ENCODE measurements at places on chromosomes 1 and 21.
A peak's percentile ranks its signal among the peaks of the same experiment; 100 is the strongest.

DNA sequence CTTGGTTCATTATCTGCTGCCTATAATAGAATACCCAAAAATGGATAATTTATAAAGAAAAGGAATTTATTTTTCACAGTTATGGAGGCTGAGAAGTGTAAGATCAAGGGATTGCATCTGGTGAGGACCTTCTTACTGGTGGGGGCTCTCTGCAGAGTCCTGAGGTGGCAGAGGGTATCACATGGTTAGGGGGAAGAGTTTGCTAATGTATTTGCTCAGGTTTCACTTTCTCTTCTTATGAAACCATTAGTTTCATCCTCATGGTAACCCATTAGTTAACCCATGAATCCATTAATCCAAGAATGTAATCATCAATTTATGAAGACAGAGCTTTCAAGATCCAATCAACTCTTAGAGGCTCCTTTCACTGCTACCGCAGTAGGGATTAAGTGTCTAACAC, 120.6 kb downstream of the DNM3 start:
- no peak for DNase-seq

GRCh38 chr1:241423541-241424479, 66.8 kb upstream of the RGS7 start:
- no peak for DNase-seq

GRCh38 chr1:204831186-204831585, 39.5 kb upstream of the NFASC start:
- no peak for DNase-seq

GRCh38 chr1:156281693-156282478, 739 bp downstream of the SMG5 start:
- no peak for DNase-seq

GRCh38 chr1:183323849-183324683, 94.1 kb downstream of the NMNAT2 start:
- DNase-seq: no peak

DNA sequence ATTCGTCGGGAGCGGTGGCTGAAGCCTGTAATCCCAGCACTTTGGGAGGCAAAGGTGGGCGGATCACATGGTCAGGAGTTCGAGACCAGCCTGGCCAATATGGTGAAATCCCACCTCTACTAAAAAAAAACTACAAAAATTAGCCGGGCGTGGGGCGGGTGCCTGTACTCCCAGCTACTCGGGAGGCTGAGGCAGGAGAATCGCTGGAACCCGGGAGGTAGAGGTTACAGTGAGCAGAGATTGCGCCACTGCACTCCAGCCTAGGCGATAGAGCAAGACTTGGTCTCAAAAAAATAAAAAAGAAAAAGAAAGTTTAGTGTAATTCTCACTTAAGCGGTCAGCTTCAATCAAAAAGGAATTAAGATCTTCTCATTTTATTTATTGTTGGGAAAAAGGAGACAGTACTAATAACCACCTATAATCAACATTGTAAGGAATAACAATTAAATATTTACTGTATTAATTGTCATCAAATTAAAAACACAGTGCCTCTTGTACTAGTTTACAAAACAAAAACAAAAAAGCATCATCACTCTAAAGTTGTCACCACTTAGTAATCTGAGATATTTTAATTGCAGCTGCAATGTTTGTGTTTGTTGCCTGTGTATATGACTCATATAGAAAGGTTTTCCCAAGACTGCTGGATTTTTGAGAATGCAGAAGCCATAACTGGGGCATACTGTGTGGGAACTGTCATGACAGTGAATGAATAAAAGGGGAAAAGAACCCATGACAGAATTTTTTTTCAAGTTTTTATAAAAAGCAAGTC, 3.7 kb downstream of the FBXO42 start:
- no peak for DNase-seq

DNA sequence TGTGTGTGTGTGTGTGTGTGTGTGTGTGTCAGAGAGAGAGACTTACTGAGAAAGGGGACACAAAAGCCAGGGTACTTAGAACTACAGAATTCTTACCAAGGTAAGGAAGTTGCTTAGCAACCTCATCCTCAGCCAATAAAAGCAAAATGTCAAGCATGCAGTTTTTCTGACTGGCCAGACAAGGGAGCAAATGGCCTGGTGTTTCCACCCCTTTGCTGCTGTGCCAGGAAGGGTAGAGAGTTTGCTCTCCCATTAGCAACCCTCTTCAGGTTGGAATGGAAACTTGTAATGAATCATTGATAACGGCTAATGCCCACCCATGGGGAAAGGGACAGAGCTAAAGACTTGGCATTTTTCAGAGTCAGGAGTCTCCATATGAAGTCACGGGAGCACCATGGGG, 10.6 kb downstream of the RXRG start:
- no peak for DNase-seq

GRCh38 chr1:228544021-228544850, 57.1 kb downstream of the RNF187 start:
- DNase-seq: no peak

- DNase-seq: no peak
Observed at GRCh38 chr21:45874716-45875415, 106.7 kb upstream of the COL6A1 start.

DNA sequence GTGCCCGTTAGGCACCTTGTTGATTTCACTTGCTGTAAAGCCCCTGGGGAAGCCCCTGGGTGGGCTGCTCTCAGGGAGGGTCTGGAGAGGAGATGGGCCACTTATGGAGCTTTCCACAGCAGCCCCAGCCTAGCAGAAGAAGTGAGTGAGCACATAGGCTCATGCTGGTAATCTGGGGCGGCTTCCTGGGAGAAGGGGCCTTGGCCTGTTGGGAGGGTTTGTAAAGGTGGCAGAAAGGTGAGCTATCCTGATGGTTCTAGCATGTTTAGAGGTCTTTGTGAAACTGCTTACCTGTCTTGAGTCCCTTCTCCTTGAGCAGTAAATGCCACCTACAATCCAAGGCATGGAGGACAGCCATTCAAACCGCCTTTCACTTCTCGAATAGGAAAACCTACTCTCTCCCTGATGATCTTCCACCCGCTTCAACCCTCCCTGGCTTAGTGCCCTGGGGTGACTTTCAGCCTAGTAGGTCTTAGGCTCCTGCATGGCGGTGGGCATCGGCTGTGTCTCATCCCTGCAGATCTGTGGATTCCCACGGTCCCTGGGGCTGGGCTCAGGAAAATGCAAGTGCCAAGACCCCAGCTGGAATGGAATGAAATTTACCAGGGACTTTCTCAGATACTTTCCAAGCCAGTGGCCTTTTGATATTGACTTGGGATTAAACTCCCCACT, 87.6 kb upstream of the SELENON start:
- no peak for DNase-seq

GRCh38 chr1:30325085-30325935, 398.1 kb downstream of the MATN1 start:
- no peak for DNase-seq

DNA sequence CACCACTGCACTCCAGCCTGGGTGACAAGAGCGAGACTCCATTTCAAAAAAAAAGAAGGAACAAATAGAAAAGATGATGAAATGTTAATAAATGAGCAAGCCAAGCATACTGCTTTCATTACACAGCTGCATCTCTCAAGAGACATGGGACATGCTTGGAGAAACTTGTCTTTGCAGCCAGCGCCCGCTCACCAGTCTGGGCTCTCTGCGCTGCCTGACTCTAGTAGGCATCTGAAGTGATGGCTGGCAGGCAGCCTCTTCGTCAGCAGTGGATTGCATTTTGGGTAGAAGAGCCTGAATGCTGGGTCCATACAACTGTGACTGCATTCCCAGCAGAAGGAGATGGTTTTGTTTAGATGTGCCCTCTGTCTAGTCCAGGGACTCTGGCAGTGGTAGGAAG, 48.0 kb downstream of the IL6R start:
- no peak for DNase-seq

DNA sequence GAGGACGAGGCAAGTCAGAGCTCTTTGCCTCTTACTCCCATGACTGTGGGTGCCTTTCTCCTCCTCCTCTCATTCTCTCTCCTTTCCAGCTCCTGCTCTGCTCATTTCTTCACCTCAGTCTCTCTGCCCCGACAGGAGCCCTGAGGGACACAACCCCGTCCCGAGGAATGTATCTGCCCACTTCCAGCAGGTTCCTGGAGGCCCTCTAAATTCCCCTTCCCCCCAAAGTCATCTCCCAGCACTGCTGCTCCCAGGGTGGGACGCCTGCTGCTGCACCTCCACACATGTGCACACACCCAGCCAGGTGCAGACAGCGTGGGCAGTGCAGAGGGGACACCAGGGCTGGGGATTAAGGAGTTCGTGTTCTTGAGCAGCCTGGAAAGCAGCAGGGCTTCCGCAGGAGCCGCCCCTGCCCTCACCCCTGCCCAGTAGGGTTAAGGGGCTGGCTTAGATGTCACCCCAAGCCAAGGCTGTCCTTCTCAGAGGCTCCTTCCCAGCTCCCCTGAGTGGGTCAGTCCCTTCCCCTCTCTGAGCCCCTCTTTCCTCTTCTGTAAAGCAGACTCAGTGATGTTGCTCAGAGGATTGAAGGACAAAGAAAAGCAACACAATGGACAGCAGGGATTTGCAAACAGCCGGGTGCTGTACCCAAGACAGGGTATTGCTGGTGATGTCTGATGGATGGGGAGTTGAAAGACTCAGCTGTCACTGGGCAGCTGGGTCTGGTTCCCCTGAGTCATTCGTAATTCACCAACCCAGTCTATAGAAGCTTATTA, 346.0 kb downstream of the MATN1 start:
- no peak for DNase-seq

- DNase-seq: no peak
Observed at GRCh38 chr1:225963735-225964530, 22.9 kb upstream of the LEFTY2 start.

GRCh38 chr1:167158111-167158812, 62.4 kb upstream of the POU2F1 start:
- no peak for DNase-seq

DNA sequence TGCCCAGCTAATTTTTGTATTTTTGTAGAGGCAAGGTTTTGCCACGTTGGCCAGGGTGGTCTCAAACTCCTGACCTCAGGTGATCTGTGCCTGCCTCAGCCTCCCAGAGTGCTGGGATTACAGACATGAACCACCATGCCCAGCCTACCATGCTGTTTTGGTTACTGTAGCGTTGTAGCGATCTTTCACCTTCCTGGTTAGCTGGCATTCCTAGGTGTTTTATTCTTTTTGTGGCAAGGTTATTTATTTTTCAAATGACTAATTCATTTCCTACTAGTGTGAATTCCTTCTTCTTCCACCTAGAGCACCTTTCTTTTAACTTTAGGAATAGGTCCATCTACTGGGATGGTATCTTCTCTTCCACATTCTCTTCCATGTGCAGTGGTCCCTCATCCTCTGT, 29.3 kb downstream of the TMEM200B start:
- no peak for DNase-seq

DNA sequence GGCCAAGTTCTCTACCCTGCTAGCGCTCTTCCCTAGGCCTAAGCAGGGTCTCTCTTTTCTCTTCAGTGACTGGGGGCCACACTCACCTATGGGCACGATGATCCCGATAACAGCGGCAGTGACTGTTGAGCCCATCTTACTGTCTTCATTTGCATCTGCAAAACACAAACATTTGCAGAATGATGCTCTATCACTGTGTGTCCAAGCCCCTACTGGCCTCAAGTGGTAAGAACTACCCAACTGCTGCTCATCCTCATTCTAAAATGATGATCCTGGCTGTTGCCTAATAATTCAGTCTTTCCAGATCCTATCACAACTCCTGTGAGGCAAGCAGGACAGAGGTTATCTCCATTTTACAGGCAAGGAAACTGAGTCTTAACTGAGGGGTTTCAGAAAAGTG, 16.7 kb upstream of the MAGOH start:
- DNase-seq: no peak

- DNase-seq: no peak
Observed at GRCh38 chr1:22471078-22471477, 19.4 kb downstream of the ZBTB40 start.

DNA sequence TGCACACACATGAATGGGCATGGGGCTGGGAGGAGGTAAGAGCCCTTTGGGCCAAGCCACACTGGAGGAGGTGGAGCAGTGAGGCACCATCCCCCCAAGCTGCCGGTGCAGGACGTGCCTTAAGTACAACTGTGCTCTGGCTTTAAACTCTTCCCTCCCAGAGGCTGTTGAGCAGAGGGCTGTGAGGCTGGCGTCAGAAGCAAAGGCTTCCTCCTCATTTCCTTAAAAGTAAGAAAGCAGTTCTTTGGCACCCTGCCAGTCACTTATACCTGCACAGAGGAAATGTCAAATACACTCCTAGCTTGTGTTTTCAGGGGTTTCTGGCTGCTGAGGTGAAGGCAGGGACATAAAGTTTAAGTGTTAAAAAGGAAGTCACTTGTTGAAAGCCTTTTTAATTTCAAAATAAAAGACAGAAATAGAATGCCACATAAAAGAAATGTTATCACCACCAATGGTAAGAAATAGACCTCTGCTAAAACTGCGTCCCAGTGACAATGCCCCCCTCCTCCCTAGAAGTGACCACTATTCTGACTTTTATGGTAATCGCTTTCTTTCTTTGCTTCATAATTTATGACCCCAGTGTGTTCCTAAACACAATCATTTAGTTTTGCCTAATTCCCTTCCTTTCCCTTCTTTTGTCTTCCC, 33.0 kb downstream of the LAMC2 start:
- DNase-seq: peak; percentile 35

DNA sequence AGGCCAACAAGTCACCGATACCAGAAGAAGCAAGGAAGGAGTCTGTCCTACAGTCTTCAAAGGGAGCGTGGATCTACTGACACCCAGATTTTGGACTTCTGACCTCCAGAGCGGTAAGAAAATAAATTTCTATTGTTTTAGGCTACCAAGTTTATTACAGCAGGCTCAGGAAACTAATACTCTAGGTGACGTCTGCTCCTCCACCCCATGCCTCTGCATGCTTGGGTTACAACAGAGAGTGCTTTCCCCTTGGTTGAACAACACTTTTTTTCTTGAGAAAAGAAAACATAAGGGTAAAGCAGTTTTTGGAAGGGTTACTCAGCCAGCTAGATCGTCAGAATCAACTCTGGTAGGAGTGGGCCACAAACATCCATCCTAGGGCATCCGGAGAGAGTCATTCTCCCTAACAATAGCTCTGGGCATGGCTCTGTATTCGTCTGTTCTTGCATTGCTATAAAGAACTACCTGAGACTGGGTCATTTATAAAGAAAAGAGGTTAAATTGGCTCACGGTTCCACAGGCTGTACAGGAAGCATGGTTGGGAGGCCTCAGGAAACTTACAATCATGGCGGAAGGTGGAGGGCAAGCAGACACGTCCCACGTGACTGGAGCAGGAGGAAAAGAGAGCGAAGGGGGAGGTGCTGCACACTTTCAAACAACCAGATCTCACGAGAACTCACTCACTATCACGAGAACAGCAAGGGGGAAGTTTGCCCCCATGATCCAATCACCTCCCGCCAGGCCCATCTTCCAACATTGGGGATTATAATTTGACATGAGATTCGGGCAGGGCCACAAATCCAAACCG, 22.2 kb upstream of the DNAJC11 start:
- DNase-seq: no peak

DNA sequence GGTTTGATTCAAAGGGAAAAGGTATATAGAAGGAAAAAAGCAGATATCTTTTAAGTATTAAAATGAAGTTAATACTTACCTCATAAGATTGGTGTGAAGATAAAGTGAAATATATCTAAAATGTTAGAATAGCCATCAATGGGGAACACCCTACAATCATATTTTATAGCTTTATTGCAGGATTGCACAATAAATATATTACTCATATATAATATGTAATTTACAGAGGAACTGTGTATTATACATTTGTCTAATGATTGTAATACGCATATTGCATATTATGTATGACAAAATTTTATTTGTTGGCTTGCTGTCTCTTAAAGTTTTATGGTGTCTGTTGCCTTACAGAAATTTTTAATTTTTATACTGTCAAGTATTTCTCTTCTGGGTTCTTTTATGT, 47.8 kb downstream of the UCHL5 start:
- DNase-seq: no peak
